ENCODE measurements at places on chromosomes 2 and 18.

- DNase-seq, result no peak
These were observed 68.1 kb downstream of the ANTXR1 start for GRCh38 chr2:69081001-69081580.

DNA sequence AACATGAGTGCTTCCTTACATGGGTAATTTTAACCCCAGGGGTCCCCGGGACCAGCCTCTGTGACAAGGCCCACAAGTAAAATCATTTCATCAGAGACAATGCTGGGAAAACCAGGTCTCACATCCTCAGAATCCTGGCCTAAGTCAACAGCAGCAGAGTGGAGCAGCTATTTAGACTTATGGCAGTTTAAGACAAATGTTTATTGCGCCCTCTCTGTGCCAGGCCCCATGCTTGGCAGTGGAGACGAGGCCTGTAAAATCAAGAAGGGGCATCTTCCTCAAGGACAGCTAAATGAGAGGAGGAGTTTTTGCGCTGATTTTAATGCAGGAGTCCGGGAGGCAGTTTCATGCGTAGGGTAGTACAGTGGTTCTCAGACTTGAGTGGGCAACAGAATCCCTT lies 56.0 kb upstream of the ACAA2 start:
- DNase-seq, result no peak

DNA sequence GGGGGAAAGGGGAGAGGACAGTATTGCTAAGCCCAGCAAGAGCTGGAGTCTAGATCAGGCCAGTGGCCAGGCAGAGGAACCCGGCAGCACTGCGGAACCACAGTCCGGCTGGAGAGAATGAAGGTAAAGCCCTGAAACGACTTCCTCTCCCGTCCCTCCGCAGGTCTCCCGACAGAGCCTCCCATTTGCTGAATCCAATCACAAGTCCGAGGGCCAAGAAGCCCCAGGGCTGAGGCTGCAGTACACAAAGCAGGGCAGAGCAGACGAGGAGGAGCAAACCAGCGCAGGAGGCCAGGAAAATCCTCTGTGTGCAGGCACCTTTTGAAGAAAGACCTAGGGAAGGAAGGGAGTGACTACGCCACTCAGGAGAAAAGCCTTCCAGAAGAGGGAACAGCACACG lies 104.4 kb downstream of the OSBPL1A start:
- DNase-seq, result no peak

GRCh38 chr2:147525819-147526489 lies 318.9 kb upstream of the ACVR2A start:
- no peak for DNase-seq

GRCh38 chr2:28653892-28654662 lies 97.6 kb upstream of the PPP1CB start:
- no peak for DNase-seq

DNA sequence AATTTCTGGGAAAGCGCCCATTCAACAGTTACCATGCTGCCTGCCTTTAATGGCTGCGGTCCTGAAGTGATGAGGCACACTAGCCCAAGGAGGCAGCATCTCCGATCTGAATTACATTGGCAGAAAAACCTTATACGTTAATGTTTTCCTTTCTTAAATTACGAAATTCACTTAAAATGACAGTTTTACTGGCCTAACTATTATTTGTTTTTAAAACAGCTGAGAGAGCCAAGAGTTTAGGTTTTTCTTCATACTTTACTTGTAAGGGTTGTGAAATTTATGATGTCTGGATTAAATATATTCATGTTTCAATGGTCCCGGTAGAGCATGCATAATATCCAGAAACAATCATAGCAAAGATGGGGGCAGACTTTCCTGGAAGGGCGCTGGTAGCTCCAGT lies 115.2 kb upstream of the REV1 start:
- DNase-seq, result no peak

GRCh38 chr2:150409196-150409595 lies 78.3 kb downstream of the RND3 start:
- peak; percentile 5 for DNase-seq

DNA sequence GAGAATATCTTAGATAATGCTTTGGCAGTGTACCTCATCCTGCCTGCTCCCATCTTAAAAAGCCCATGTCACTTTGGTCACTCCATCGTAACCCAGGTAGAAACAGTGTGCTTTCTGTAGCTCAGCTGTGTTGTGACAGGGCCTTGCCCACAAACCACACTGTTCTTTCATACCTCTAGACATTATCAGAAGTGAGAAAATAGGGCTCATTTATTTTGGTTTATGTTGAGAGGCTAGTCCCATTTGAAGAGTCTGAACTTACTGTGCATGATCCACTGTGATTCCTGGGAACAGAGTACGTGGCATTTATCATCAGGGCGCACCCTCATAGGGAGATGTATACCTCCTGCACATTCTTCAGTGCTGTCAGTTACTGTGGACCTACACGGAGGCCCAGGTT lies 69.7 kb downstream of the FEZ2 start:
- DNase-seq, result no peak

GRCh38 chr2:234723400-234723799 lies 226.5 kb upstream of the ARL4C start:
- DNase-seq, result no peak

- DNase-seq, result peak; percentile 64
These were observed 11.2 kb downstream of the ATP6V1B1 start for GRCh38 chr2:70946832-70947442.

DNA sequence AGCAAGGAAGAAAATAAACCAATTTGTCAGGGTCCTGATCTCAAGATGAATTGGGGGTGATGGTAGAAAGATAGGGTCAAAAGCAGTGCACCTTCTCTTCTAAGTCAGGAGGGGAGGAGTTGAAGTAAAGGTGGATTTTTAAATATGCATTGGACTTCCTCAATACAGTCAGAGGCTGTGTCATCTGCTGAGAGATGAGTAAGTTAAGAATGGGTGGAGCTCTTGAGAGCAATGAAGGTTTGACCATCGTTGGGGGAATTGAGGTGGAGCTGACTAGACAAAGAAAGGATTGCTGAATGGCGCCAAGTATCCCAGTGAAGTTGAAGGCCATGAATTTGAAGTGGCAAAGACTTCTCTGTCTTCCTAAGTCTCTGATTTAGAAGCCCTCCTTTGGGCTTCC lies 18.4 kb upstream of the CPO start:
- DNase-seq, result no peak

Data from brain microvascular endothelial cell (primary cell).